Activated T-cell treated with anti-CD3 and anti-CD28 coated beads, Interleukin-2, amount 50 U/mL, for 48 hours (primary cell): ENCODE measurements at places on chromosomes 16 and 17.

DNA sequence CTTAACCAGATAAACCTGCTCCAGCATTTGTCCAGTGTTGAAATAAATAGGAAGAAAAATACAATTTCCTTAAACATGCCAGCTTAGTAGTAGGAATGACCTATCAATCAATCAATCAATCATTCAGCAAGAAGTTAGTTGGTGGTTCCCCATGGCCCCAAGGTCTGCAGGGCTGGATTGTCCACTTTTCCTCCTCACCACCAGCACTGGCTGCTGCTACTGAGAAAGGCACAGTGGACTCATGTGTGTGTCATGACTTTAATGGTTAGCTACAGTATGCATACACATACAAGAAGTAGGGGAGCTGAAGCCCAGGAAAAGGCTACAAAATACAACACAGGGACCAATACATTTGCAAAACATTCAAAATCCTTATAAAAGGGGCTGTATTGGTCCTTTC, 4.4 kb downstream of the SETD6 start:
- no peak for DNase-seq

- DNase-seq: no peak
Measured at GRCh38 chr17:1565877-1566276, 3.3 kb upstream of the PITPNA start.

DNA sequence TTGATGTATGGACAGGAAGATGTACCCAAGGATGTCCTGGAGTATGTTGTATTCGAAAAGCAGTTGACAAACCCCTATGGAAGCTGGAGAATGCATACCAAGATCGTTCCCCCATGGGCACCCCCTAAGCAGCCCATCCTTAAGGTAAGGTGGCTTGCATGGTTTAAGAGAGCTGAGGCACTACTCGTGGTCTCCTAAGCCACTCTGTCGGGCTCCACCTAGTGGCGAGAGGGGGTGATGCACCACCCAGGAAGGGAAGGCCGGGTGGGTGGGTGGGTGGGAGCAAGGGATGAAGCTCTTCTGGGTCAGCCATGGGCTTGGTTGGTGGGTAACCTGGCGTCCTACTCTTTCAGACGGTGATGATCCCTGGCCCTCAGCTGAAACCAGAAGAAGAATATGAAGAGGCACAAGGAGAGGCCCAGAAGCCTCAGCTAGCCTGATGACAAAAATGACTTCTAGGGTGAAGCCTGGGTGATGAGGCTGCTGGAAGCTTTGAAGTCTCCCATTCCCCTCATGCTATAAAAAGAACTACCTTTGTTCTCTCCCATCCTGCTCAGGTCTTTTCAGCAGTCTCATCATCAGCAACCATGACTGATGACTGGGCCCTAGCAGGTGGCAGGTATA, 21.5 kb downstream of the GPR179 start:
- peak; percentile 86 for DNase-seq

- no peak for DNase-seq
Measured at GRCh38 chr16:83336603-83337002, 471.2 kb upstream of the HSBP1 start.

DNA sequence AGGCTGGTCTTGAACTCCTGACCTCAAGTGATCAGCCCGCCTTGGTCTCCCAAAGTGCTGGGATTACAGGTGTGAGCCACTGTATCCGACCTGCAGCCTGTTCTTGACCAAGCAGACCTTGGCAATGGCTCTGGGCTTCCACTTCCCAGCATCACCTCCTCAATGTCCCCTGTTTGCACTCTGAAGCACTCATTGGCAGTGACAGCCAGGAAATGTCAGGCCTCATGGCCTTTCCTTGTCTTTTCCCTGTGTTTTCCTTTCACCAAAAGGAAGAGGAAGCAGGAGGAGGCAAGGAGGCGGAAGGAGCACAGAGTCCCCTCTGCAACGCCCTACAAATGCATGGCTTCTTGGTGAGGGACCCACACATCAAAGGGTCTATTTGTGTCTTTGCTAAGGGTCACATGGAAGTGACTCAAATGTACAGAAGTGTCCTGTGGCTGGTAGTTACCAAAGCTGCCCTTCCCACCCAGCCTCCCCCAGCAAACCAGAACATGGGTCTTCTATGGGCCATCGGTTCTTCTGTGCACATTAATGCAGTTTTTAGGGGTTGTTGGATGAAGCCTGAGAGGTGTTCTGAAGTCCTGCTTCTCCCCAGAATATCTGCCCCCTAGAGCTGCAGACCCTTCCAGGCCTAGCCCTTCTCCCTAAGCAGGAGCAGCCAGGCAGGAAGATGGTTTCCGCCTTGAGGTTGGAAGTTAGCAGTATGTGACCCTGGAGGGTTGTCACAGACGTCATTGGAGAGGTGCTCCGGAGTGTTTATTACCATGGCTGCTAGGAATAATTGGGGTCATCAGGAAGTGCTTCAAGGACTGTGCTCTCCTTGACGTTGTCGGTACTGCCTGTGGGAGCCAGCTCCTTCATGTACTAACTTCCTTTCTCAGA, 60.8 kb downstream of the WIPI1 start:
- no peak for DNase-seq

GRCh38 chr17:82664276-82664575, 16.0 kb upstream of the WDR45B start:
- no peak for DNase-seq

- no peak for DNase-seq
Measured at GRCh38 chr17:70767102-70767701, 597.9 kb downstream of the KCNJ2 start.

DNA sequence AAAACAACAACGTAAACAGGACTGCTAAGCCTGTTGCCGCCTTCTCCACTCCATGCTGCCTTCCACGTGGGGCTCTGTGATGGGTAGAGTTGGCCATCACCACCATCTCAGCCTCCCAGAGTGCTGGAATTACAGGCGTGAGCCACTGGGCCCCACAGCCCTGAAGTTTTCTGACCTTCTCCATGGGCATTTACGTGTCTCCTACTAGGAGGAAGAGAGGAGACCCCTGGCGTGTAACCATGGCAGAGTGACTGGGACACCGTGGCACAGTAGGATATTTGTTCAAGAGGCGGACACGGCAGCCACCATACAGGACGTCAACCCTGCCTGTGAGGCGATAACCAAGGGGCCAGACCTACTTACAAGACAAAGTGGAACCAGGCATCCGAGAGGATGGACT, 31.1 kb downstream of the TRPV3 start:
- DNase-seq: no peak

DNA sequence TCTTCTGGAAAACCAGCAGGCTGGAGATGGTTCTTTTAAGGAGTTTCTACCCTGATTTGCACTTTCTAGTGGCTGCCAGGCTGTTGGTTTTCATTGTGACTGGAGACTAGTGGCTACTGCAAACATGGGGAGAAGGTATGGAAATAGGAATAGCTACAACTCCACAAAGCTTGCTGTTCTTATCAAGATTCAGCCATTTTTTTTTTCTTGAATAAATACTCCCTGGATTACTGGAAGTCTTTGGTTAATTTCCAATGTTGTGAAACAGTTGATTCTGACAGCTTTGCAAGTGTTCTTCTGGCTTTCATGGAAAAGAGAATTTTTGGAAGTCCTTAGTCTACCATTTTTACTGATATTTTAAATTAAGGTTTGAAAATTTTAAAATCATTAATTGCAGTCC, 277.7 kb downstream of the HS3ST3A1 start:
- DNase-seq: no peak

DNA sequence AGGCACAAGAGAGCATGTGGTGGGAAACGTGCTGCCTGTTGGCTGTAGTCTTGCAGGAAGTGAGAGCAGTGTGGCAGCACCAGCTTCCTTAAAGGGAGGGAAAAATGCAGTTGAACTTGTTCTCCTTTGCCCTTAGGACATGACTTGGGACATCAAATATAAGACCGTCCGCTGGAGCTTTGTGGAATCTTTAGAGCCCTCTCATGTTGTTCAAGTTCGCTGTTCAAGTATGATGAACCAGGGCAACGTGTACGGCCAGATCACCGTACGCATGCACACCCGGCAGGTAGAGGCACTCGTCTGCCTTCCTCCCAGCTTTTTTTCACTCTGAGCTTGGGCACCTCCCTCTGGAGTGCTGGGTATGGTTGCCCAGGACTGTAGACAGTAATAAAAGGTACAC, 23.3 kb downstream of the GPR179 start:
- no peak for DNase-seq

GRCh38 chr16:88461331-88462269, 8.5 kb downstream of the ZFPM1 start:
- no peak for DNase-seq

DNA sequence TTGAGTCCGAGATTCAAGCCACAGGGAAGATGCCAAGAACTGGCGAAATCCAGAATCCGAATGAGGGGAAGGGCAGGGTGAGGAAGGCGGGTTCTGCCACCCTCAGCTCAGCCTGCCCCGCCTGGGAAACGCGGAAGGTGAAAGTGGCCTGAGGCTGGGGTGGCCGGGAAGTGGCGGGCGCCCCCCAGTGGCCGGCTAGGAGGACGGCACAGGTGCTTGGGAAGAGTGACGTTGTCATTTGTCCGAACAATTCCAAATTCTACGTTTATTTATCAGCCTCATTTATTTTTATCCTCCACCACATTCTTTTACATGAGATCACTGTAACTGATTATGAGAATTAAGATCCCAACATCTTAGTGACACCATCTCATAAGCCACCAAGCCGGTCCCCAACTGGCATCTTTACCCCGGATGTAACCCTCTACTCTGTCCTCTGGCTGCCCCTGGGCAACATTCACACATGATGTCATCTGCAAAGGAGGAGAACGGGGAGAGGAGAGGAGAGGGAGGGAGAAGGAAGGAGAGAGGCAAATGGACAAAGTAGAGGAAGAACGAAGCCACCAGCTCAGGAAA, 21.3 kb downstream of the SRCIN1 start:
- DNase-seq: peak; percentile 60

DNA sequence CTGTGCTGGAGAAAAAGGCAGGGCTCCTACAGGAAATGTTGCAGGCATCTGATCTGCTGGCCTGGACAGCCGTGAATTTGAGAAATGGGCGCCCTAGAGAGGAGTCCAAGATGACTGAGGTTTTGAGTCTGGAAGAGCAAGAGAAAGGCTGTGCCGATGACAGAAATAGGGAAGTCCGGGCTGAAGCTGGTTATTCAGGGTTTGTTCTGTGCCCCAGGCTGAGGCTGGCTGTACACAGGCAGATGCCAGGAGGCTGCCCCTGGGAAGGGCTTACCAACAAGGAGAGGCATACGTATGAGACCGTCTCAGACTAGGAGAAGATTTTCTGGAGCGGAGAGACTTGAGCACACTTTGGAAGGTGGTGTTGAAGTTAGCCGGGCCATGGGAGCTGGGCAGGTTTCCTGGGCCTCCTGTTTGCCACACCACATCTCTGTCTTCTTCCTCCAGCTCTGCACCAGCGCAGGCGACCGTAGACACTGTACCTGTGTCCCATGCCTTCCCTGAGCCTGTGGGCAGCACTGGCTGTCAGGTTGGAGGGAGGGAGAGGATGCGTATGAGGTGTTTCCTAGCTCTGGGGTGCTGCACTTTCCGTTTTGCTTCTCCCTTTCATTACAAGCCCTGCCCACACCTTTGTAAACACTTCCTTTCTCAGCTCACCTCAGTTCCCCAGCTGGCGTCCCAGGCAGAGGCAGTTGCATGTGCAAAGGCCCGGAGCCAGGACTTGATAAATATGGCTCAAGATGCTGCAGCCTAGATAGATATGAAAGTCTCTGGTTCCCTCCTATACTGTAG, 80.8 kb downstream of the SPECC1 start:
- no peak for DNase-seq

- DNase-seq: peak; percentile 70
Measured at GRCh38 chr17:47203984-47204721, 5.0 kb upstream of the MYL4 start.

DNA sequence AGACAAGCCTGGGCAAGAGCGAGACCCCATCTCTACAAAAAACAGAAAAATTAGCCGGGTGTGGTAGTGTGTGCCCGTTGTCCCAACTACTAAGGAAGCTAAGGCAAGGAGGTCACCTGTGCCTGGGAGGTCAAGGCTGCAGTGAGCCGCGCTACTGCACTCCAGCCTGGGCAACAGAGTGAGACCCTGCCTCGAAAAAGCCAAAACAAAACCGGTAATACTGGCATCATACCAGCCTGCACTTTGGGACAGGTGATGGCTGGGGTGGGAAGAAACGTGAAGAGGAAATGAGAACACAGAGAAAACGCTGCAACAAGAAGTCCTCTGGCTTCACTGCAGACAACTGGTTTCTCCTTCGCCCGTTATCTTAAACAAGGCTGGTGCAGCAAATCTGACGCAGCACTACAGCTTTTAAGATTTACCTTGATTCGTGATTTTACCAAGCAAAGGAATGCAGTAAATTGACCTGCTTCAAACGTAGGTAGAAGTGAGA, 725 bp upstream of the CASC3 start:
- no peak for DNase-seq

GRCh38 chr17:6480303-6480675, 36.0 kb downstream of the PIMREG start:
- DNase-seq: no peak

- DNase-seq: no peak
Measured at GRCh38 chr17:32551186-32551955, 64.6 kb downstream of the CDK5R1 start.

DNA sequence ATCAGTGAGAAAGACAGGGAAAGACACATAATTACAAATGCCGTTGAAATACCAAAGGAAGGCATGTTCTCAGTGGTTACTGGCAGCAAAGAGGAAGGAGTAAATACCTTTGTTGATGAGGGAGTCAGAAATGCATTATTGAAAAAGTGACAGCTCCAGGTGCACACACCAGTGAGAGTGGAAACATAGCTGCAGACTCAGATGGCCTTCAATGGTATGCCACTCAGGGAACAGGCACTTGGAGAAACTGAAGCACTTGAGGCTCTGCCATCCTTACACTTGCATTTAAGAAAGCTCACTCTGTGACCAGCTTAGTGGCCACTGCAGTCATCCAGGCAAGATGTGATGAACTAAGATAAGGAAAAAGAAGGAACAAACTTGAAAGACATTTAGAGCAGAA, 29.9 kb downstream of the NOG start:
- DNase-seq: no peak

DNA sequence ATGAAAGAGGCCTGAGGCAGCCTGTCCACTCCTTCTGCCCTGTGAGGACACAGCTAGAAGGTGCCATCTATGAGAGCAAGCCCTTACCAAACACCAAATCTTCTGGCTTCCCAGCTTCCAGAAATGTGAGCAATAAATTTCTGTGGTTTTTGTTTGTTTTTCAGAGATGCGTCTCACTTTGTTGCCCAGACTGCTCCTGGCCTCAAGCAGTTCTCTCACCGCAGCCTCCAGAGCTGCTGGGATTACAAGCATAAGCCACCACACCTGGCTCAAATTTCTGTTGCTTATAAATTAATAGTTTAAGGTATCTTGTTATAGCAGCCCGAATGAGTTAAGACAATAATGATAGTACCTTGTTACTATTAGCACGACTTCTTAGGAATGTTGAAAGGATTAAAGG, 12.5 kb upstream of the SLC16A11 start:
- no peak for DNase-seq
